Fibroblast of lung (primary cell): ENCODE measurements at places on chromosomes 2 and 18. TPM values are rescaled to one million over a fixed set of nuclear protein-coding genes. Genes with fewer than 3 reads are reported as not detected.

- peak; percentile 42 for DNase-seq
These were observed 151.6 kb downstream of the GLI2 start for GRCh38 chr2:120887320-120887697.

GRCh38 chr18:32553640-32554365 lies 83.1 kb upstream of the GAREM1 start:
- no peak for DNase-seq

DNA sequence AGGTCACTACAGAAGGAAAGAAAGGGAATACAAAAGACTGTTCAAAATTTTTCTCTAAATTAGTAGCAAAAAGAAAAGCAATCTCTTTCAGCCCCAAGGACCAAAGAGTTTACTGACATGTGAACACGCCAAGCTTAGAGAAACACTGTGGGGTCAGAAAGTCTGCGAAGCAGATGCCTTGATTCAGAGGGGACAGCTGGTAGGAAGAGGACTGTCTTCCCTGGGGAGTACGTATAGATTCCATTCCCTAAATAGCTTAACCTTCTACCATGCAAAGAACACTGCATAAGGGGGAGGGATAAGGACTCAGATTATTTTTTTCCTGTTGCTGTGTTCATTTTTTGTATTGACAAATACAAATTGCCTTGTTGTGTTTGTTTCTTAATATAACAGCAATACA lies 96.1 kb downstream of the IRS1 start:
- DNase-seq = no peak

Gene GCG
- total RNA-seq = not detected in 2 replicates

Gene CRYGC
- total RNA-seq = not detected in 2 replicates

Gene KYNU
- 1.5 and 4.6 TPM in 2 replicates for total RNA-seq

Gene OTOS
- total RNA-seq = not detected in 2 replicates
